ENCODE measurements at places on chromosomes 7 and 10.

DNA sequence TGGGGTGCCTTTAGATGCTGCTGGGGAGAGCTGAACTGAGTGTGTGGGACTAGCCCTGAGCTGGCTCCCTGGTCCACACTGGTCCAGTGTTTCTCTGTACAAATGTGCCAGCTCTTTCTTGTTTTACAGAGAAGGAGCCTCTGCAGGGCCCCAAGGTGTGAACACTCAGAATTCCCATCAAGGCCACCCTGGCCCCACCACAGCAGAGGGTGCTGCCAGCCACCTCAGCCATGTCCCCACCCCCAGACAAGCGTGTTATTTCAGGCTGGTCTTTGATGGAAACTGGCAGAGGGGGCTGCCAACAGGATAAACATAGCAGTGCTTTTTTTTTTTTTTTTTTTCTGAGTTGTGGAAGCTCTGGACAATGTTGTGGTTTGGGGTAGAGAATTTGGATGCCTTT, 68.5 kb upstream of the LRRC18 start:
- H3K4me1 ChIP-seq: peaks cover 3% of the 10 kb centered on the region
- H3K36me3 ChIP-seq: no peaks in the 10 kb centered on the region
- no peak overlapping the region for H3K4me3 ChIP-seq
- H3K27me3 ChIP-seq: peaks cover 4% of the 10 kb centered on the region

- no peak for DNase-seq
- H3K4me3 ChIP-seq: no peak overlapping the region
- H3K36me3 ChIP-seq: no peaks in the 10 kb centered on the region
- no peaks in the 10 kb centered on the region for H3K4me1 ChIP-seq
- H3K27me3 ChIP-seq: peaks cover 3% of the 10 kb centered on the region
These were observed 59.7 kb upstream of the NEBL start for GRCh38 chr10:20956843-20957242.

GRCh38 chr10:818526-819220, 112.8 kb downstream of the LARP4B start:
- peaks cover 55% of the 10 kb centered on the region for H3K4me1 ChIP-seq
- DNase-seq: peak; percentile 35
- peak overlapping the region; percentile 41 for H3K4me3 ChIP-seq
- H3K36me3 ChIP-seq: peaks cover 85% of the 10 kb centered on the region

- H3K4me3 ChIP-seq: no peak overlapping the region
- H3K4me1 ChIP-seq: peaks cover 21% of the 10 kb centered on the region
- H3K36me3 ChIP-seq: no peaks in the 10 kb centered on the region
- no peak for DNase-seq
- H3K27me3 ChIP-seq: no peaks in the 10 kb centered on the region
These were observed 75.1 kb upstream of the SMNDC1 start for GRCh38 chr10:110379831-110380230.

DNA sequence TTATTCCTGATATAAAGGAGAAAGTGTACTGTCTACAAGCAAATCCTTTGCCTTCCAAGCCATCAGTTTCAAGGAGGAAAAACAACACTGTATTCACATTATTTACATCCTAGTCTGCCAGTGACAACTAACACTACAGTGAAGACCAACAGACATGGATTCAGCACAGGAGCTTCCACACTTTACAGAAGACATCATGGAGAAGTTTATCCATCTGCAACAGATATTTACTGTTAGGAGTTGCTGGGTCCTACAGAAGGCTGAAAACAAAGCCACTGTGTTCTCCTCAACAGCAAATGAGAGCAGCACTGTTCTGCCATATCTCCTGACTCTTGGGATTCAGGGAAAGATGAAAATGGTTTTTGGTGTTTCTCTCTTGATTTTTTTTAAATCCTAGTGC, 31.9 kb downstream of the NAPEPLD start:
- H3K27ac ChIP-seq: no peak overlapping the region
- DNase-seq: no peak
- H3K36me3 ChIP-seq: peaks cover 35% of the 10 kb centered on the region
- no peak overlapping the region for H3K4me3 ChIP-seq
- H3K27me3 ChIP-seq: no peaks in the 10 kb centered on the region

- H3K36me3 ChIP-seq: peaks cover 20% of the 10 kb centered on the region
- H3K4me3 ChIP-seq: no peak overlapping the region
- peaks cover 43% of the 10 kb centered on the region for H3K4me1 ChIP-seq
- no peak for DNase-seq
These were observed 38.9 kb downstream of the CREB3L2 start for GRCh38 chr7:137962875-137963507.

GRCh38 chr7:21507627-21508343, 35.1 kb upstream of the DNAH11 start:
- no peak overlapping the region for H3K4me3 ChIP-seq
- DNase-seq: no peak
- peaks cover 37% of the 10 kb centered on the region for H3K36me3 ChIP-seq
- no peaks in the 10 kb centered on the region for H3K27me3 ChIP-seq

GRCh38 chr10:71725998-71726579, 6.5 kb upstream of the C10orf105 start:
- H3K27ac ChIP-seq: peak overlapping the region; percentile 81
- H3K4me3 ChIP-seq: no peak overlapping the region
- H3K36me3 ChIP-seq: no peaks in the 10 kb centered on the region
- peaks cover 18% of the 10 kb centered on the region for H3K27me3 ChIP-seq

- H3K27ac ChIP-seq: peak overlapping the region; percentile 67
- no peaks in the 10 kb centered on the region for H3K27me3 ChIP-seq
- no peak for DNase-seq
- peaks cover 16% of the 10 kb centered on the region for H3K36me3 ChIP-seq
- H3K4me3 ChIP-seq: no peak overlapping the region
These were observed 34.5 kb downstream of the MTPN start for GRCh38 chr7:135942614-135943013.

DNA sequence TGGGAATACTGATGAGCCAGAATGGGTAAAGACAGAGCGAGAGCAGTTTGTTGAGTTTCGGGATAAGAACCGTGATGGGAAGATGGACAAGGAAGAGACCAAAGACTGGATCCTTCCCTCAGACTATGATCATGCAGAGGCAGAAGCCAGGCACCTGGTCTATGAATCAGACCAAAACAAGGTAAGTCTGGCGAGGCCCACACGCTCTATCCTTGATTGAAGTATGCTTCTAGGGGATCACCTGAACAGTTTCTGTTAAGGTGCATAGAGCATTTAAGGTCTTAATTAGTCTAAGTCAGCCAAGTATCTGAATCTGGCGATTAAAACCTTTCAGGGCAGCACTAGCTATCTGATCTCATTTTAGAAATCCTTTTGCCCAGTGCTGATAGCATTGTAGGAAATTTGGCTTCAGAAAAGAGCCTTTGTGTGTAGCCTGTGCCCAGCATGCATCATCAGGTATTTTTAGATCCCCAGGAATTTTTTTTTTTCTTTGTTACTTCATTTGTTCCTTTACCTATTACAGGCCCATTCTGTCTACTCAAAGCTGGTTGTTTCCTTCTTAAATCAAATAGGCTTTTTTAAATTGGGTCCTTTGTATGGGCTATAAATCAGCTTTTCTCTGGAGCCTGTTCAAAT, 8.0 kb downstream of the OPN1SW start:
- no peak overlapping the region for H3K4me3 ChIP-seq
- no peak for DNase-seq
- peaks cover 51% of the 10 kb centered on the region for H3K36me3 ChIP-seq
- no peaks in the 10 kb centered on the region for H3K4me1 ChIP-seq

DNA sequence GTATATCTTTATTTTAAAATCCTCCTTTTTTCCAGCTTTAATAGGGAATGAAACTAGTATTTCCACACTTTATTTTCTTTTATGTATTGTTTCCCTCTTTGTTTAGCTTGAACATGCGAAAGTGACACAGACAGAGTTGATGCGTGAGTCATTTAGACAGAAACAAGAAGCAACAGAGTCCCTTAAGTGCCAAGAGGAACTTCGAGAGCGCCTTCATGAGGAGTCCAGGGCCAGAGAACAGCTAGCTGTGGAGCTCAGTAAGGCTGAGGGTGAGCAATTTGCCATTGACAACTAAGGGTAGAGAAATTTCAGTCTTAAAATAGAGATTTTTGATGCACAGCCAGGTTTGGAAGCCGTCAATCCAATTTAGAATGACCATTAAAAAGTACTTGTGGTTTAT, 73.1 kb downstream of the CYP51A1 start:
- H3K27me3 ChIP-seq: no peaks in the 10 kb centered on the region
- peaks cover 6% of the 10 kb centered on the region for H3K36me3 ChIP-seq
- H3K27ac ChIP-seq: no peak overlapping the region

DNA sequence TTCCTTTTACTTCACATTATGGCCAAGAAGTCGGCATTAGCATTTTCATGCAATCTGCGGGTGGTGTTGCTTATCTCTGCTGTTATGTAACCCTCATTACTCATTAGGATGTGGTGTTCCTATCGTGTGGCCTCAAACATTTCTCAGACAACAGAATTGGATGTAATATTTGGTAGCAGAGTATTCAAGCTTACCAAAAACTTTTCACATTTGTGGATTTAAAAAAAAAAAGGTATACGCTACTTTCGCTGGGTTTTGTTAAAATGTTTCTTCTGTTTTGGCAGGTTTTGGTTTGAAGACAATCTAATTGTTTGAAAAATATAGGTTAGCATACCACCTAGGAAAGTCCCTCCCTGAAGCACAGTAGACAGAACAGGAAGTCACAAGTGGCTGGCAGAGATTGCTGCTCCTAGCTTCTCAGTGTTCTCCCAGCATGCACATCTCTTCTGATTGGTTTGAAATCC, 128.8 kb downstream of the GATA3 start:
- H3K4me3 ChIP-seq: no peak overlapping the region
- DNase-seq: no peak
- no peaks in the 10 kb centered on the region for H3K36me3 ChIP-seq

DNA sequence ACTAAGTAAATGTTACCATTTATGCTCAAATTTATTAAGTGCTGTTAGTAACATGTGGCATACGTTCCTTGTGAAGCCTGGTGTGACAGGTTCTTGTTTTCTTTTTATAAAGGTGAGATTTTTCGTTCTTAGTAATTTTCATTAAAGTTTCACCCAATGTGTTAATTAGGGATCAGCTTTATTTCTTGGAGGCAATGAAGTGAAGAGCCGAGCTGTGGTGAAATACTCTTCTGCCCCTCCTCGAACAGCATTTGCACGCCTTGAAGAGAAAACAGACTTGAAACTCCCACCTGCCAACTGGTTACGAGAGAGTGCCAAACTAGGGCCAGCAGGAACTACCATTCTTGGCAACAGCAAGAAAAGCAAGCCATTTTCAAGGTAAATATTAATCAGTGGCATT, 1.5 kb downstream of the EDRF1 start:
- no peaks in the 10 kb centered on the region for H3K27me3 ChIP-seq
- peak overlapping the region; percentile 4 for H3K4me3 ChIP-seq
- no peak overlapping the region for H3K27ac ChIP-seq

GRCh38 chr10:19505320-19506312, 310.6 kb upstream of the PLXDC2 start:
- H3K4me3 ChIP-seq: no peak overlapping the region
- no peak overlapping the region for H3K27ac ChIP-seq
- H3K36me3 ChIP-seq: no peaks in the 10 kb centered on the region
- H3K4me1 ChIP-seq: no peaks in the 10 kb centered on the region
- no peaks in the 10 kb centered on the region for H3K27me3 ChIP-seq

- peaks cover 19% of the 10 kb centered on the region for H3K4me1 ChIP-seq
- H3K27ac ChIP-seq: no peak overlapping the region
- H3K27me3 ChIP-seq: peaks cover 3% of the 10 kb centered on the region
- no peak overlapping the region for H3K4me3 ChIP-seq
- H3K36me3 ChIP-seq: no peaks in the 10 kb centered on the region
These were observed 197.2 kb downstream of the REEP3 start for GRCh38 chr10:63718421-63718820.
